Stimulated activated CD4-positive, alpha-beta T cell treated with anti-CD3 and anti-CD28 coated beads, Interleukin-1b, Interleukin-23, amount 100 ng/mL, for 1 hour (primary cell): ENCODE measurements at places on chromosomes 7 and 10.
A peak's percentile ranks its signal among the peaks of the same experiment; 100 is the strongest.

DNA sequence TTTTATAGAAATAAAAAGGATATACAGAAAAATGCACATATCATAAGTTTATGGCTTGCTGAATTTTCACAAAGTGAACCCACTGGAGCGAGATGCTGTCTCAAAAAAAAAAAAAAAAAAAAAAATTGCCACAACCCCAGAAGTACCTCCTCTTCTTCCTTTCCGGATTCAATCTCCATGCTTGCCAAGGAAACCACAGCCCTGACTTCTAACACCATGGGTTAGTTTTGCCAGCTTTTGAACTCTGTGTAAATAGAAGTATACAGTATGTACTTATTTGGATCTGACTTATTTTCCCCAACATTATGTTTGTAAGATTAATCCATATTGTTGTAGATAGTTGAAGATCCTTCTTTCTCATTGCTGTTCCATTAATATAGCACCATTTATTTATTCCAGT, 40.0 kb downstream of the FANK1 start:
- DNase-seq, result no peak

DNA sequence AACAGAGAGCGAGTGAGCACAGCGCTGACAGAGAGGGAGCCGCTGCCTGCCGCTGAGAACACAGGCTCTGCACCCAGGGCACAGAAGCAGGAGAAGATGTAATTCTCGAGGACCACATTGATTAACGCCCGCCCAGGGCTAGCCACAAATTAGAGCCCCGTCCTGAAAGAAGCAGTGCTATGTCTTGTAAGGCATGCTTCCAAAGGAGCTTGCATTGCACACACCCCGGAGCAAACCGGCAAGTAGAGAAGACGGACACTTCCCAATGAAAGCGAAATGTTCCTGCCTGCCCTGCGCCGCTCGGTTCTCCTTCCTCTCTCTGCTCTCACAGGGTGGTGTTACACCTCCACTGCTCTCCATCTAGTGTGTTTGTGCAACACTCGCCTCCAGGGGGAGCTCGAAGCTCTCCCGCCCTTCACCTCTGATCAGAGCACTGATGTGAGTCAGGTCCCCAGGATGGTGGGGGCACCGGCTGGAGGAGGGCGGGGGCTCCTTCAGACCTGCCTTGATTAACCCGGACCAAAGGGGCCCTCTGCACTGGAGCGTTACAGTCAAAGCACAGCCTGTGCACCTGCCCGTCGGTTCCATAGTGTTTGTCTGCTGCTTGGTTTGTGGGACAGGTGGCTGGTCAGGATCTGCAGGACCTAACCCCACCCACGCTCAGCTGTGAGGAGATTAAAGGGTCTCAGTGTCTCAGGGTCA, 316.5 kb downstream of the ADARB2 start:
- DNase-seq, result peak; percentile 37

- DNase-seq, result no peak
These were observed 14.2 kb downstream of the KPNA7 start for GRCh38 chr7:99193527-99194220.

GRCh38 chr7:151018421-151019129, 5.7 kb downstream of the ATG9B start:
- DNase-seq, result no peak

DNA sequence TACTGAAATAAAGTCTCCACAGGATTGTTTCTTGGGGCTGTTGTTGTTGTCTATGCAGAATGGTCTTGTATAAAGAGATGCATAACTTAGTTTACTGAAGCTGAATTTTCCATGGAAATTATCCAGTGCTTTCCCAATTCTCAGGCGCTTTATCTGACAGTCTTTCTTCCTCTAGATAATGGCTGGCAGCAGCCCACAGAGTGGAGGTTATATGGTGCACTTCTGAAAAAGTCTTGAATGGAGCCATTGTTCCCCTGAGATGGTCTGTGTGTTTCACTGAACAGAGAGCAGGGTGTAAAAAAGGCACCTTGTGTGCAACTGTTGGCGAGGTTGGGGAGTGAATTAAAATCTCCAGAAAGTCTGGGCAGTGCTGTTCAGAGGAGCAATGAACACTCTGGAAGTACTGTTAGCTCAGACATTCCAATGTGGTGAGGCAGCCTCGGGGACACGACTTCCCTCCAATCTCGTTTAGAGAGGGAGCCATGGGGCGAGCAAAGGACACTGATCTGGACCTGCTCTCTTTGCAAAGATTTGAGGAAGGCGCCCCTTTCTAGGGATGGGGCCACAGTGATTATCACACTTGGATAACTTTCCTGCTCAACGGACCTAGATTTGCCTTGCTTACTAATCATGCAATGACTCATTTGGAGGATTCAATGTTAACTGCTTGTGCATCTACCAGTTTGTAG, 2.0 kb upstream of the PLCE1 start:
- DNase-seq, result no peak

DNA sequence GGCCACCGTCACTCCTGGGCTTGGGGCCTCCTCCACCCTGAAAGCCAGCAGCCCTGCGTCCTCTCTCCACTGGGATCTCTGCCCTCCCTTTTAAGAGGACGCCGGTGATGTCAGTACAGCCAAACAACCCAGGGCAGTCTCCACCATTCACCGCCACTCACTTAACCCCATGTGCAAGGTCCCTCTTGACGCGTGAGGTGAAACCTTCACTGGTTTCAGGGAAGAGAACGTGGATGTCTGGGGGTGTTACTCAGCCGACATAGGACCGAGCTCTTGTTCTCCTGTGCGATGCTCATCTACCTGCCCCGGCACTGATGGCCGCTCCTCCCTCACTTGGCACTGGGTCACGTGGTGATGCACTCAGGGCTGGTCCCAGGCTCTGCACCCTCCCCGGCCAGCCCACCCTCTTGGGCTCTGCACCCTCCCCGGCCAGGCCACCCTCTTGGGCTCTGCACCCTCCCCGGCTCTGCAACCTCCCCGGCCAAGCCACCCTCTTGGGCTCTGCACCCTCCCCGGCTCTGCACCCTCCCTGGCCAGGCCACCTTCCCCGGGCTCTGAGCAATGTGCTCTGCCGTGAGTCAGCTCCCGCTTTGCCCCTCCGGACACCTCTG, 36.1 kb downstream of the ADGRA1 start:
- no peak for DNase-seq

DNA sequence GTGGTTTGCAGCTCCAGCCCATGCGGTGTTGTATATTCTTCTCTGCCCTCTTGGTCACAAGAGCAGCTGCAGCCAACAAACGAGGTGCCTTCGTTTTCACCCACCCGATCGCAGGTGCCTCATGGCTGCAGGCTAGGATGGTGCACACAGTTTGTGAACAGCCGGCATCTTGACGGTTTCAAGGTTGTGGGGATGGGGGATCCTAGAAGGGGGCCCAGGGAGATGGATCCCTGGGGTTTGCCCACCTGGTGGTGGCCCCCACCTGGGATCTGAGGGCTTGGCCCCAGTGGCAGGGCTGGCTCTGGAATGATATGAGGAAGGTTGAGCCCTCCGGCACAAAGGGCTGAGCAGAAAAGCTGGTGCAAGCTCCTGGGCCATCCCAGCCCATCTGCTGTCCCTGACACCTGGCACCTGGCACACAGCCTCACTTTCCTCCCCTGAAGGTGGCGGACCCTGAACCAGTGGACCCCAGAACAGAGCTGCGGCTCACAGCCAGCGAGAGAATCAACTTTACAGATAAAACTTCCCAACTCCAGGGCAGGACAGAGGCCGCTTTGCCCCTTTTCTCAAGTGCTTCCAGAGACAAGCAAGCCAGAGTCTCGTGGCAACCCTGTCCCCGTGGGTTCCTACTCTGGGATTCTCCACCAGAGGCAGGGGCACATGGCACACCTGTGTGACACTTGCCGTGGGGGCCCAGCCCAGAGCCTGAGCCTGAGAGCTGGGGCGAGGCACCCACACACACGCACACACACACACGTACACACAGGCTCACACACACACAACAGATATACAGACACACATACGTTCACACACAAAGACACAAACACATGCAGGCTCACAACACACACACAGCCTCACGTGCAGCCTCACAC, 177.3 kb upstream of the PPP2R2D start:
- no peak for DNase-seq

DNA sequence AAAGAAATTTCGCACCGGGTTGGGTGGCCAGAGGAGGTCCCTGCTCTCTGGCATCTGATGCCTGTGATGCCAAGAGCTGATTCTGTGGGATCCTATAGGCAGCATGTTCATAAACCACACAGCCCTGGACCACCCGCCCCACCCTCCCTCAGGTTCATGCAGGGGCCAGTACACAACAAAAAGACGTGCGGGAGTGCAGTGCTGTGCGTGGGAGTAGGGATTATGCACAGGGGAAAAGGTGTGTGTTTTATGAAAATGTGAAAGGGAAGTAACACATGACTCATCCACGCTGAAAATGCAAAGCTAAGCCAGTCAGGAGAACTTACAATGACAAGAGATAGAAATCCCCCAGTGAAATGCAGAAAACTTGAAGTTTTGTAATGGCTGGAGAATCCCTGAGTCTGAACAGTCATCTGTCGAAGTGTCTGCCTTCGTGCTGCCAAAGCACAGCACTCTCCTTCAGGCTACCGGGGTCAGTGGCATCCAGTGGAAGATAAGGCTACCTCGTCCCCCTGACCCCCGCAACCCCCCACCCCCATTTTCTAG, 1.1 kb downstream of the KIAA1217 start:
- DNase-seq, result no peak

- DNase-seq, result no peak
These were observed 228.9 kb upstream of the TCF7L2 start for GRCh38 chr10:112721080-112721698.

GRCh38 chr10:59093461-59093860, 83.0 kb upstream of the PHYHIPL start:
- DNase-seq, result no peak

- no peak for DNase-seq
These were observed 164.7 kb downstream of the DNAH11 start for GRCh38 chr7:21707566-21707965.

- DNase-seq, result no peak
These were observed 136.5 kb upstream of the ADARB2 start for GRCh38 chr10:1873661-1874315.

GRCh38 chr7:40538281-40538680, 403.5 kb downstream of the SUGCT start:
- DNase-seq, result no peak

DNA sequence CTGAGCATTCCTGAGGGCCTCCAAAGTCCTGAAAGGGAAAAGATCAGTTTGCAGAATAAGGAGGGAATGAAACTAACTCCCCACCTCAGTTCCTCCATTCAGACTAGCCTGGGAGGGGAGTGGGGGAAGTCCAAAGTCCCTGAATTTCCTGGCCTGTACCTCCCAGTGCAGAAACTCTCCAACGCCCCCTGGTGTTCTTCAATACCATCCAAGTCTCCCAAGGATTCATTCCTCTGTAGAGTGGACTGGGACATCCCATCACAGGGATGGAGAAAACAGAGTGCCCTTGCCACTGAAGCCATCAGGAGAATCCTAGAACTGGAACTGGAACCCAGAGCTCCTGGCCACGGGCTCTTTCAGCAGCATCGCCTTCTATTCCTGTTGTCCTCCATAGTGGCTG, 1.6 kb upstream of the COL13A1 start:
- no peak for DNase-seq

GRCh38 chr7:107911981-107912380, 21.0 kb downstream of the DLD start:
- no peak for DNase-seq

GRCh38 chr7:41219276-41219675, 483.6 kb downstream of the INHBA start:
- no peak for DNase-seq

DNA sequence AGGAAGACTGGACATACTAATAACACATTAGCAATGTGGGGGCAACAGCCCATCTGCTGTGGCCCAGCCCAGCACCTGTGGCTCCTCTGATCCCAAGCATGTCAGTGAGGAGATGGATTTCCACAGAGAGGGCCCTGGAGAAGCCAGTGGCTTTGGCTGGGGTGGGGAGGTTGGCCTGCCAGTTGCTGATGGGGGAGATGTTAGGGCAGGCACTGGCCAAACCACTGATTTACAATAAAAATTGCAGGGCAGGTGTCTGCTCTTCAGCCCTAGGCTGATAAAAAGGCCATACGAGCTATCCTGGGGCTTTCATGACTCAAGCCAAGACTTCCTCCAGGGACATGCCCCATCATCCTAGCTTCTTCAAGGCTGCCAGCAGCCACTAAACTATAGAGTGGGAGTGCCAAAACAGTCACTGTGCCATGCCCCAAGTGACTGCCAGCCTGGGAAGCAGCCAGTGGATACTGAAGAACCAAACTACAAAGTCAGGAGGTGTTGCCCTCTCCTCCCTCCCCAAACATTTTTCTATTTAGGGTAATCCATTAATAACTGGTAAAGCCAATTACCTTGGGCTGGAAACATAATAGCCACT, 37.8 kb downstream of the DPCD start:
- DNase-seq, result no peak

DNA sequence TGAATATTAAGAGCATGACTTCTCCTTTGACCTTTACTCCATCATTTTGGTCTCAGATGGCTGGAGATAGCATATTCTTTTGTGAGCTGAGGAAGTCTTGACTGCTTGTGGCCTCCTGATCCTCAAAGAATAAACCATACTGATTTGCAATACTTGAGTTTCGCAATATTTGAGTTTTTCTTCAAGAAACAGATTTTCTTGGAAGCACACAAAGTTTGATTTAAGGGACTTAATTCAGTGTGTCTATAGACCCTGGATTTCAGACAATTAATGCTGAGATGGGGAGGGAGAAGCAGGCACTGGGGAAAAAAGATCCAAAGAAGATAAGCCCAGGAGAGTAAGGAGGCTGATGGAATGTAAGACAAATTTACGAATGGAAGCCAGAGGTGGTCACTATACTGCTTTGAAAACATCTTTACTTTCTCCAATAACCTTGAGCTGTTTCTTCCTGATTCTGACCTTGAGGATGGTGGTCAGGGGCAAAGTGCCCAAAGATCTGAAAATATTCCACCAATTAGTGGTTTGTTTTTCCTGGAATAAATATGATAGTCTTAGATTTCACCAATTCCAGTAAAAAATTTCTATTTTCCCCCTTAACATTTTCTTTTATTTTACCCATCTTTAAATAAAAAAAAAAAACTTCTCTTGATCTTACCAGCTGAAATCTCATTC, 7.5 kb downstream of the EPDR1 start:
- no peak for DNase-seq

DNA sequence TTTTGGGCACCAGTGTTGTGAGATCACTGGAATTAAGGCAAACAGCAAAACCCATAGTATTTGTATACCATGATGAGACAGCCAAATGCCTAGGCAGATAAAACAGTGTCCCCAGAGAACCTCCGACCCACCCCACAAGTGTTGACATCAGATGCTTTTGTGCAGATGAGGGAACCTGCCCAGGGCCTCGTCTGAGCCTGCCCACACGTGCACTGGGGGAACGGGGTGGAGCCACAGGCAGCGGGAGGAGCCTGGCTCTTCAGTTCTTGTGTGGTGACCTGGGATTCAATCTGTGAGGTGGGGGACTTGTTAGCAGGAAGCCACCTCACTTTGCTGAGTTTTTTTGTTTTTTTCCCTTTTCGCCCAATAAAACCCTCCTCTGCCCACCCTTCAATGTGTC, 33.4 kb upstream of the OPTN start:
- DNase-seq, result no peak

- DNase-seq, result no peak
These were observed 5.9 kb upstream of the ITGA8 start for GRCh38 chr10:15725603-15726002.

DNA sequence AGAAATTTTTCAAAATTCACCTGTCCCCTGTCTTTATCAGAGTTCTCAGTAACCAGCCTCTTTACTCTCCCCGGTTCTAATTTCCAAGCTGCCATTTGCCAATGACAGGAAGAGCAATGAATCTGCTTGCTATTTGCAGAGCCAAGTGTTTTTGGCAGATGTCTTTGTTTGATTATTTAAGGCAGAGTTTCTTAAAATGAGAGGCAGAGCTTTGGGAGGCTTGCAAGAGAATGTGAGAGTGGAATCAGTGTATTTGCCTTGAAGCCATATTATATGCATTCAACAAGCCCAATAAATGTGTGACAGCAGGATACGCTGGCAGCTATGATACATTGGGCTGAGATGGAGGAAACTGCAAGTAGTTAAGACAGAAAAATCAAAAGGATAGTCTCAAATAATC, 196.5 kb downstream of the PHF14 start:
- DNase-seq, result no peak
